Hepatocyte (in vitro differentiated cells): ENCODE measurements at places on chromosomes 12 and 14. TPM values are rescaled to one million over a fixed set of nuclear protein-coding genes. Genes with fewer than 3 reads are reported as not detected.

The KCNC2 gene
- polyA plus RNA-seq = not detected in 2 replicates

The ACOT6 gene
- polyA plus RNA-seq = not detected in 2 replicates

GRCh38 chr14:20455355-20456300, 602 bp downstream of the APEX1 start:
- no peaks in the 10 kb centered on the region for H3K36me3 ChIP-seq
- H3K27me3 ChIP-seq = no peaks in the 10 kb centered on the region
- peak; percentile 89 for DNase-seq
- H3K4me3 ChIP-seq = peak overlapping the region; percentile 60
- H3K27ac ChIP-seq = peak overlapping the region; percentile 96

The NFATC4 gene
- 68.8 and 84.5 TPM in 2 replicates for polyA plus RNA-seq

- no peaks in the 10 kb centered on the region for H3K36me3 ChIP-seq
- peaks cover 6% of the 10 kb centered on the region for H3K4me1 ChIP-seq
- no peak for DNase-seq
- H3K27ac ChIP-seq = no peak overlapping the region
These were observed 197.4 kb upstream of the SLC38A2 start for GRCh38 chr12:46569826-46570439.

DNA sequence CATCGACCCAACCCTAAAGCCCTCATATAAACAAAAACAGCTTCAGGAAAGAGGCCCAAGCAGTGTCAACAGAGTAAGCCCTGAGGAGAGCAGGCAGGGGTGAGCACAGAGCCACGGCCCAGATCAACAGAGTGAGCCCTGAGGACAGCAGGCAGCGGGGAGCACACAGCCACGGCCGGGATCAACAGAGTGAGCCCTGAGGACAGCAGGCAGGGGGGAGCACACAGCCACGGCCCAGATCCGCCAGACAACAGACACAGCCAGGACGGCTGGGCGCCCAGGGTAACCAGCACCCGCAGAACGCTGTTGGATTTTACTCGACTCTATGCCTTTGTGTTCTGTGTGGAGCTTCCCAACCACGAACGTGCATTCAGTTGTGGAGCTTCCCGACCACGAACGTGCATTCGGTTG, 15.0 kb downstream of the CCDC85C start:
- H3K27me3 ChIP-seq = no peaks in the 10 kb centered on the region
- no peak overlapping the region for H3K27ac ChIP-seq
- H3K4me1 ChIP-seq = peaks cover 32% of the 10 kb centered on the region

GRCh38 chr12:69338120-69338859, 9.9 kb upstream of the LYZ start:
- no peak for DNase-seq
- H3K36me3 ChIP-seq = no peaks in the 10 kb centered on the region
- no peak overlapping the region for H3K4me3 ChIP-seq
- peaks cover 4% of the 10 kb centered on the region for H3K4me1 ChIP-seq

The SNAPC1 gene
- 3.4 and 8.7 TPM in 2 replicates for polyA plus RNA-seq

DNA sequence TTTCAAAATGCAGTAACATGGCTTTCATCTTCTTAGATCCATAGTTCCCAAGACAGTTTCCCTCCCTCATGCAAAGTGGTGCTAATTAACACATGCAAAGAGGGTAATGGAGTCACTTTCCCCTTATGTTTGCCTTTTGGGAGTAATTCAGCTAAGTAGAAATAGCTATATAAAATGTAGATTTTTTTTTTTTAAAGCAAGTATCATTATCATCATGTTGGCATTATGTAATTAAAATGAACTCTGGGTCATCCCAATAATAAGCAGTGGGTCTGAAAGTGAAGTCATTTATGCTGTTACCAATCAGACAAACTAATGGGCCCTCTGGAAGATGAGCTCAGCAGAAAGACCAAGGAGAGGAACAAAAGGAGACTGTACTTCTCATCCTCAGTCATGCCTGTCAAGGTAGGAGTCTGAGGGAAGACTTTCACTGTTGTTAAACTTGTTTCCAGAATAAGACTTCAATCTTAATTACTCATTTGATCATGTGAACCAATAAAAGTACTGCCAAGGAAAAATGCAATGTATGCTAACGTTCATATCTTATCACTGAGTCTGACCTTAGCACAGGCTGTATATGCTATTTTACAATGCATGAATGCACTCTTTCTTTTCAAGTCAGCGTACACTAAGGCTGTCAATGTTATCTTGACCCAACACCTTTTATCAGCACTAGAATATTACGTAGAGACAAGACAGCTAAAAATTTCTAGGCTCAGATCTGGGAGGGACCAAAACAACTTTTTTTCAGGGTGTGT, 26.8 kb downstream of the AREL1 start:
- H3K36me3 ChIP-seq = no peaks in the 10 kb centered on the region
- DNase-seq = peak; percentile 31
- no peaks in the 10 kb centered on the region for H3K27me3 ChIP-seq
- no peak overlapping the region for H3K27ac ChIP-seq

- H3K4me1 ChIP-seq = peaks cover 4% of the 10 kb centered on the region
- no peaks in the 10 kb centered on the region for H3K27me3 ChIP-seq
- H3K4me3 ChIP-seq = no peak overlapping the region
- no peak for DNase-seq
- no peak overlapping the region for H3K27ac ChIP-seq
These were observed 5.8 kb upstream of the C1RL start for GRCh38 chr12:7114851-7115250.

DNA sequence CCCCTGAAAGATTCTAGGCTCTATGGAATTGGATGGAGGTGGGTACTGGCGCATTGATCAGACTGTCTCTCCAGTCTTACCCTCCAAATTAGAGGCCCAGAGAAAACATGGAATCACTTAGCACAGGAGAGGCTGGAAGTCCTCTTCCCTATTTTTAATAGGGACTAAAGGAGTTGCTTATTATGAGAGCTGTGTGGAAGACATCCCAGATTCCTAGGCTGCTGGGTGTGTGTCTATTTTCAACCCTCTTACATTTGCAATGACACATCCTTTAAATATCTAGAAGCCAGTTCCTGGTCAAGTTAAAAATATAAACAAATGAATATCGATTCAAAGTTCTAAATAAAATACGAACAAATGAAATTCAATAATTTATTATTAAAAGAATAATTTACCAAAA, 58.3 kb upstream of the ARID2 start:
- no peak for DNase-seq
- H3K4me1 ChIP-seq = no peaks in the 10 kb centered on the region
- no peaks in the 10 kb centered on the region for H3K36me3 ChIP-seq
- H3K4me3 ChIP-seq = no peak overlapping the region
- H3K27me3 ChIP-seq = no peaks in the 10 kb centered on the region
- no peak overlapping the region for H3K27ac ChIP-seq

The PLEKHH1 gene
- 12.8 and 16.9 TPM in 2 replicates for polyA plus RNA-seq

DNA sequence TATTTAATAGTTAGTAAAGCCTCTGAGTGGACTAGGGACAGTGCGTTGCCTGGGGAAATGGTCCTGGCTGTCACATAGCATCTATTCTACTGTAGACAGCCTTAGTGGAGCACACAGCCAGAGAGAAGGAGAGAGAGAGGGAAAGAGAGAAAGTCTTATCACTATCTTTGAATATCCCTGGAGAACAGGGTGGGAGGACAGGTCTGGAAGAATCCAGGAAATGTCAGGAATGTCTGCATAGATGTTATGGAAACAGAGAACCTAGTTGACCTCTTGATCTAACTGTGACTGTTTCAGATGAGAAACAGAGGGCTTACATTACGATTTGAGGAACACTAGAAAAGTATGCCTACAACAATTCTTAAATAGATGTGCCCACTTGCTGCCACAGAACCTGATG, 92.8 kb downstream of the SLC15A5 start:
- no peak for DNase-seq
- H3K36me3 ChIP-seq = no peaks in the 10 kb centered on the region
- H3K4me3 ChIP-seq = no peak overlapping the region
- H3K27ac ChIP-seq = no peak overlapping the region
- H3K4me1 ChIP-seq = no peaks in the 10 kb centered on the region

DNA sequence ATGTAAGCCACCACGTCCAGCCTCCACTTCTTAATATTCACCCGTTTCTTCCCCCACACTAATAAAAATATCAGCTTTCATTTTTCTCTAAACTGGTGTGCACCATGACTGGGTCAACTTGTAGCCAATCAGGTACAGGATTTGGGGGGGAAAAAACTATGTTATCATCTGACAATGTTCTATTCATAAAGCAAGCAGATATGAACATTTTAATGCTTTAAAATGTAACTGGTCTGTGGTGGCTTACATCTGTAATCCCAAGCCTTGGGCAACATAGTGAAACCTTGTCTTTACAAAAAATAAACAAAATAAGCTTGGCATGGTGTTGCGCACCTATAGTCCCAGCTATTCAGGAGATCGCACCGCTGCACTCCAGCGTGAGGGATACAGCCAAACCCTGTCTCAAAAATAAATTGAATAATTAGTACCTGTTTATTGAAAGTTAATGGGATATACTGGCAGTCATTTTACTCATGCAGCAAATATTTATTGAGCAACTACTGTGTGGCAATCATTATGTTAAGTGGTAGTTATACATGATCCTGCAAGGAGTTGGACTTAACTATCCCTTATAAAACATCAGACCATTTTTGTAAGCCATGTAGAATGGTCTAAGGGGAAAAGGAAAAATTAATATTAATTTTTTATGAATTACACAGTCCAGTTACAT, 15.3 kb upstream of the ITPR2 start:
- peak overlapping the region; percentile 13 for H3K27ac ChIP-seq
- H3K27me3 ChIP-seq = no peaks in the 10 kb centered on the region
- H3K4me1 ChIP-seq = peaks cover 15% of the 10 kb centered on the region
- H3K36me3 ChIP-seq = no peaks in the 10 kb centered on the region

The IL23A gene
- polyA plus RNA-seq = 2.1 and 3.1 TPM in 2 replicates

- H3K4me1 ChIP-seq = no peaks in the 10 kb centered on the region
- H3K27ac ChIP-seq = no peak overlapping the region
- peak; percentile 35 for DNase-seq
- H3K36me3 ChIP-seq = no peaks in the 10 kb centered on the region
- no peaks in the 10 kb centered on the region for H3K27me3 ChIP-seq
These were observed 103.3 kb downstream of the RBM19 start for GRCh38 chr12:113862590-113863454.
